Activated CD4-positive, CD25-positive, alpha-beta regulatory T cell treated with anti-CD3 and anti-CD28 coated beads, Interleukin-2, amount 50 U/mL, for 72 hours (primary cell): ENCODE measurements at places on chromosomes 7 and 10.

GRCh38 chr7:101644879-101645278 lies 15.8 kb upstream of the MYL10 start:
- no peak for DNase-seq

DNA sequence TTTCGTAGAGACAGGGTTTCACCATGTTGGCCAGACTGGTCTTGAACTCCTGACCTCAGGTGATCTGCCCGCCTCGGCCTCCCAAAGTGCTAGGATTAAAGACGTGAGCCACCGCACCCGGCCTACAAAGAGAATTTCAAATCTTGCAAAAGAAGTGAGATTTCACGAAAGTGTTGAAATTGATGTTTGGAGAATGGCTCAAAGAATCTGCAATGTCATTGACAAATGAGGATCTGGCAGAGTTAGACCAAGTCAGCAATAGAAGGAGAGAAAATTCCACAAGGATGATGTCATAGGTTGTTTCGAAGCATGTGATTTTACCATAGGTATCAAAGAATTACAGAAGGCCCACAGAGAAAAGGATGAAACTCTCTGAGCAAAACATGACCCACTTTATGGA lies 71.7 kb downstream of the LYZL2 start:
- no peak for DNase-seq

DNA sequence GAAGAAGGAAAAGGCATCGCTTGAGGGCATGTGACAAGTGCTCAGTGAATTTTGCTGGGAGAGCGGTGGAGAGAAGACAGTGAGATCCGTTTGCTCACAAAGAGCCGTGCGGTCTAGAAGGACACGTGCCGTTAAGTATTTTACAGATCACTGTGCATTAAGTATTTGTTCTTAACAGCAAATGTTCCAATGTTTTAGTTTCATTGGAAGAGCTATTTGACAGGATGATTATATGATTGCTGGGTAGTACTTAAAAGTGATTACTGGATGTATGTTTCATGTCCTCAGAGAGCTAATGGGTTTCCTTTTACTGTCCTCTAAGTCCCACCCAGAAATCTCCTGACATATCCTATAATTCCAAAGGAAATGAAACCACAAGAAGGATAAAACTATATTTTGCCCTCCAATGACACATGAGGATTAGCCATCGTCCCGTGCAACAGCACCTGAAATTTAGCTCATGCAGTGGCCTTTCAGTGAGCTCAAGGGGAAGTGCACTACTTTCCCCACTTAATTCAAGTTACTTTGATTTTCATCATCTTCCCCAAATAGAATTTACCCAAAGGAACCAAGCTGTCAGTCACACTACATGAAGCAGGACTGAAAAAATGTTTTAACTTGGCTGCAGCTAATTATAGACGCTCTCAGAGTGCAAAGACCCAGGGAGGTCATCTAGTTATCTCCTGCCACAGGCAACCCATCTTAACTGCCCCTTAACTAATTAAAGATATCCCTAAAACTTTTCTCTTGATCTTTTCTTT lies 80.3 kb downstream of the KLF6 start:
- DNase-seq = no peak

- DNase-seq = no peak
These were observed 730.6 kb upstream of the IGFBP3 start for GRCh38 chr7:46651561-46652088.

DNA sequence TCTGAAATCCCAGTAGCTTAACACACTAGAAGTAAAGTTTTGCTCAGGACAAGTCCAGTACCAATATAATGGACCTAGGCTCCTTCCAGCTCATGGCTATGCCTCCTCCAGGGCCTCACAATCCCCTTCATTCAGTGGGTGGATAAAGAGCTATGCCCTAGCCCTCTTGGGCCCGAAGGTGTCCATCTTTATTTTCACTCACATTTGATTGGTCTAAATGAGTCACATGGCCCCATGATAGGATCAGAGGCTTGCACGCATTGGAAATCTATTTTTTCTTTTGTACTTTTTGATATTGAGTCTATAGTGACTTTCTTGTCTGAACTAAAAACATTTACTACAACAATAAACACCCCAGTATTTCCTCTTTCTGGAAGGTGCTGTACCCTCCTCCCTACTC lies 202.6 kb upstream of the CTBP2 start:
- DNase-seq = no peak

DNA sequence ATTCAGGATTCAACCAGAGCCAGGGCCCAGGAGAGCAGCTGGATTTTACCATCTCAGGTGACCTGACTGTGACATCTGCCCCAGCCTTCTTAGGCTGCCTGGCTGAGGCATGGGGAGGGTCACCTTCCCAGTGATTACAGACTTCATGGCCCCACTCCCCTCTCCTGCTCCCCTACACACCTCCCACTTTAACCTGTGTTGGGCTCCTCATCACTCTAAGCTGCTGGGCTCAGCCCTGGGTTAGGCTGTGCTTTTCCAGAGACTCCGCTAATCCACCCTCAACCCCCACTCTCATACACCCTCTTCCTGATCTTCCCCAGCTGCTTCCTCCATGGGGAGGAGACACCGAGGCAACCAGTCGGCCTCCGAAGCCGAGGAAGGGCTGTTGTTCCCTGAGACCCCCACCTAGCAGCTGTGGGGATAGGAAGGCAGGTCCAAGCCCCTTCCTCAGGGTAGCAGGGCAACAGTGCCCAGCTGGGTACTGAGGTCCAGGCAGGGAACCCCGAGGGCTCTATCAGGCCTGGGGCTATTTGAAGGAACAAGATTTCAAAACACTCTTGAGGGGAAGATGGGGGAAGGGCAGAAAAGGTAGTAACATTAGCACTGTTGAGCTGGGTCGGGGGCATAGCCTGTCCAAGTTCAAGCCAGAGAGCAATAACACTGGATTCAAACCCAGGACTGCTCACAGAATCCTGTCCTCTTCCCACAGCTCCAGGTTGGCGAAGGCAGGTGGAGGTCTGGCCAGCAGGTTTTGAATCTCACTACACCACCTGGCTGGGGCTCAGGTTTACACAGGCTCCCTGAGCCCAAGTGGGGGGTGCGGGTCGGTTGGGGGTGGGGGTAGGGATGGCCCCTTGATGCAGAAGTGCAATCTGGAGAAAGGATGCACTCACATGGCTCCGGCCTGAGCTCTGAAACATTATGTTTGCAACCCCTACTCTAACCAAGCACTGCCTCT lies 1.8 kb downstream of the IMPDH1 start:
- DNase-seq = no peak

DNA sequence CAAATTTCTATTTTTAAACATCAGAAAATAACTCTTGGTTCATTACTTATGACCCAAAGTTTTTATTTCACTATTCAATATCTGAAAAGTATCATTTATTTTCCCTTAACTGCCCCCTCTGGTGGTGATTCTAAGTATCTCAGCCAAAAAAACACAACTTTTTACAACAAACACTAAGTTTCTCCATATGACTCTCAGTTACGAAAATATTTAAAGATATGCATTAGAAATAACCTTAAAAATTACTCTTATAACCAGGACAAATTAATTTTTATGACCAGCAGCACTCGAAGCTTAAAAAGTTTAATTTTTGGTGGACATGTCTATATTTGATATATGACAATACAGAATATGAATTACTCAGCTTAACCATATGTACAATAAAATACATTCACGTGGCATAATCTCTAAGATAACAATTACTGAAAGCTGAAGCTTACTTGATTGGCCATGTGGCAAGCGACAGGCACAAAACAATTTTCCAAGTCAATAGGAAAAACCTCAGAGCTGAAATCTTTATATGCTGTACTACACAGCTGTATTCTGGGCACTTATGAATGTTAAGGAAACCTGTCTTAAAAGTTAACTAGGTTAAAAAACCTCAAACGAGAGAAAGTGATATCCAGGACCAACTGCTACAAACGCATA lies 2.3 kb downstream of the HNRNPA2B1 start:
- no peak for DNase-seq

- no peak for DNase-seq
These were observed 64.2 kb downstream of the CNOT4 start for GRCh38 chr7:135445690-135446089.

DNA sequence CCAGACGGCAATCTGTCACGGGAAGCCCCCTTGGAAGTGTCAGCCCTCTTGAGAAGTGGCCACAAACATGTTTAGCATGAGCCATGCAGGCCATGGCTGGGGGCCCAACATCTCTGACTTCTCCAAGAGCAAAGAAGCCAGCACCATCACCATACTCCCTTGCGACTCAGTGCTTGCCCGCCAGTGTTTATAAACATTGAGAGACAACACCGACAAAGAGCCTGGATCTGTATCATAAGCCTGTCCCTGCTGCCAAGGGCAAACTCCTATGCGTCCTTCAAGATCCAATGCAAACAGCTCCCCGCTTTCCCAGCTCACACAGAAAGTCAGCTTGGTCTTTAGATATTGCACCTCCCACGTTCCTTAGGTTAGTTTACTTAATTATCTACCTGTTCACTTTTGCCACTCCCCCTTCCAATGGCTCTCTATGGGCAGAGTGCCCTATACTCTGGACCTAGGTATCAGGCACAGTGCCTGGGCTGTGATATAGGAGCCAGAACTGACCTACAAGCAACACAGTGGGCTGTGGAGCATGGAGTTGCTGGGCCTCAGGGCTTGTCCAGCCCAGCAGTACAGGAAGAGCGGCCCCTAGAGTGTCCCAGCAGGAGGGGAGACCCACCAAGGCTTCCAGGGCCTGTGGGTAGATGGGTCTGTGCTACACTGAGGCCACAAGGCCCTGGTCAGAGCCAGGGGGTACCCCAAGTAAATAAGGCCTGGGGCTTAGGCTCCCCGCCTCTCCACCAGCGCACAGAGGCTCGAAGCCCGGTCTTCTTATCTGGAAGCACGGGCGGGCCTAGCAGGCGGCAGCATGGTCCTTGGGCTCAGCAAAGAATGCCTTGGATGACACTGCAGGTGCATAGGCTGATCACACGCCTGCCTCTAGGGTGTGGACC lies 37.7 kb downstream of the CAMK2B start:
- DNase-seq = no peak

- DNase-seq = no peak
These were observed 372.4 kb downstream of the SUGCT start for GRCh38 chr7:40507166-40507565.

- no peak for DNase-seq
These were observed 74.2 kb upstream of the ANLN start for GRCh38 chr7:36315309-36315944.

- no peak for DNase-seq
These were observed 448.5 kb downstream of the KCNMA1 start for GRCh38 chr10:77189075-77189474.

DNA sequence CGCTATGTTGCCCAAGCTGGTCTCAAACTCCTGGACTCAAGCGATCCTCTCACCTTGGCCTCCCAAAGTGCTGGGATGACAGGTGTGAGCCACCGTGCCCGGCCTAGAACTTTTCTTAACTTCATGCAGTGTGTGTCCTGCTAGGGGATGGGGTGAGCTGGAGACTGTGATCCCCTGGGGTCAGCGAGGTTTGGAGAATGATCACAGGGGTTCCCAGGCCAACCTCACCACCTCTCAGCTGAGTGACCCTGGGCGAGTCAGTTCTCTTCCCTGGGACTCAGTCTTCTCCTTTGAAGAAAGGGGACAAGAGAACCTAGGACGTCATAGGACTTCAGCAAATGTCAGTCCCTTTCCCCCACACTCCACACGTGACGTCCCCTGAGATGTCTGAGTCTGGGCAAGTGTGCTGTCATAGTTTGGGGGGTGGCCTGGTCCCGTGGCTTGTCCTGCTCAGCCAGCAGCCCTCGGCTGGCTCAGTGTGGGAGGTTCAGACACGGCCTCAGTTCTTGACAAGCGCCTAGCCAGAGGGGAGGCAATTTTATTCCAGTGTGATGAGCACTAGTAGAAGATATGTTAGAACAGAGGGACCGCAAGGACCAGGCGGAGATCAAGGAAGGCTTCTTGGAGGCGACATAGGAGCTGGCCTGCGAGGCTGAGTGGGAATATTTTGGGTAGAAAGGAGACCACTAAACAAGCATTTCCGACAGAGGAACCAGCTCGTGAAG lies 43.3 kb upstream of the ELN start:
- no peak for DNase-seq

DNA sequence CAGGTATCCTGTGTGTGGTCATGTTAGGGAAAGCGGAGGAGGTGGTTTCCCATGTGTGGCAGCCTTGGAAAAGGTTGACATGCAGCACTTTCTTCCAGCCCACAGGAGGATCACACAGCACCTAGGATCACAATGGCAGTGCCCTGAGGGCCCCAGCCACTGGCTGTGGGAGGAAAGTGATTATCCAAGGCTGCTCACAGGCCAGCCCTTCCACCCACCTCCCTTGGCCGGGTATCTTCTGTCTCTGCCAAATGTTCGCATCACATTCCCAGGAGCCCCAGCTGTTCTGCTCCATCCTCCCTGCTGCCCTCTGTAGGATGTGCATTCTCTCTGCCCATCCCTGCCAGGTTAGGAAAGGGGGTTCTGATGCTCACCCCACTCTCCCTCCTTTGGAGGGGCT lies 2.5 kb upstream of the MLXIPL start:
- no peak for DNase-seq

- no peak for DNase-seq
These were observed 1.2 kb downstream of the UBE3C start for GRCh38 chr7:157139810-157140510.

DNA sequence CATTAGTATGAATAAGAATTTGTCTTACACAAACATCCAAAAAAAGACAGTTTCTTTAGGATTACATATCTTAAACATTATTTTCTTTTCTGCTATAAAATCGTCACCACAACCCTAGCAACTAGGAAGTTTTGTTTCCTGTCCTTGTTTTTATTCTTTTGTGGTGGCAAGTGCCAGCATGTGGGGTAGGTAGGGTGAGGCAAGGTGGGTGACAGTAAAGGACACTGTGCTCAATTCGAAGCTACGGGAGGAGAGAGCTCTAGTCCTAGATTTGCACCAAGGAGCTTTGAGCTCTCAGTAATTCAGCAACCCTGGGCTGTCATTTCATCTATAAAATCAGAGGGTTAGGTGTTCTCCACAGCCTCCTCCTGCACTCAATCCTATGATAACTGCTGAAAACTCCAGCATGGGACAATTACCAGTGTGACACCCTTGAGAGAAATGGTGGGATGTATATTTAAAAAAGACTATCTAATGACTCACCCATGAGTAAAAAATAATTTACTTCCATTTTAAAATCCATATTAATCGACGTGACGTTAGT lies 187.1 kb downstream of the FAM107B start:
- no peak for DNase-seq
